ENCODE measurements at places on chromosomes 4 and X.

DNA sequence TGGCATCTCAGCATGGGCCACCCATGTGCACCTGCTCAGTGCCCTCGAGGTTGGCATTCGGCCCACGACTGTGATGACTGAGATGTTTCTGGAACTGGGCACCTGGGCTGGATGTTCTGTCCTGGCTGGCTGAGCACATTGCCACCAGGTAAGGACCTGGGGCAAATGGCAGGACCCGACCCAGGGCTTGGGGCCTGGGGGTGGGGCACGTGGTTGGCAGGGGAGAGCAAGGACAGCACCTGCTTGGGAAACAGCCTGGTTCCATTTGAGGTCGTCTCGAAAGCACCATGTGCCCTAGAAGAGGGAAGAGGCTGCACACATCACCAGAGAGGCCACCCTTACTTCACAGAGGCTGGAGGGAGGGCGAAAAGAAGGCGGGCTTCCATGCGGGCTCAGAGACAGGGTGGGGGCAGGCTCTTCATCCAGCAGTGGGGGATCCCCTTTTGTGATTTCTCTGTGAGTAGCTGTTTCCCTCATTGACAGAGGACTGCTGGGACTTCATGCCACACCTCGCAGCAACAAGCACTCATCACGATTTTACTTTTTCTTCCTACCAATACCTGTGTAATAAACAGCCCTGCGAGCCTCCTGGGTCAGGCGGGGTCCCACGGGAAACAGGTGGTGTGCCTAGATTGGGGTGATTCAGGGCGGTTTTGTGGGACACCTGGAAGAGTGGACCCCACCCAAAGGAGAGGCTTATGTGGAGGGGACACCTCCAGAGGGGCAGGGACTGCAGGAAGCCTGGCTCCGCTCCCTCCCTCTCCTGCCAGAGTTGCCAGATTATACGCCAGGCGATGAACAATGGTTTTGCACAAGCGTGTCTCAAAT lies 12.0 kb downstream of the TMEM187 start:
- DNase-seq = no peak

DNA sequence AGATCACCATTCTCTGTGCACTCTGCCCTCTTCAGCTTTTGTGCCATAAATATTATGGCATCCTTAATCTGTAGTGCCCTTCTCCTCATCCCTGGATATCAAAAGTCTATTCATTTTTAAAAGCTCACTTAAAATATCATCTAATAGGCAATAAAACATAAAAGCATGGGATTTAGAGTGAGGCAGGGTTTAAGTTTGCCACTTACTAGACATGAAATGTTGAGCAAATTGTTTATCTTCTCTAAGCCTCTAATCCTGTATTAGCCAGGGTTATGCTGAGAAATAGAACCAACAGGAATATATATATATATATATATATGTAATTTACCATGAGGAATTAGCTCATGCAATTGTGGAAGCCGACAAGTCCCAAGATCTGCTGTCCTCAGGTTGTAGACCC lies 472.4 kb upstream of the HS3ST1 start:
- DNase-seq = no peak

- no peak for DNase-seq
Measured at GRCh38 chrX:70535198-70535597, 90.6 kb downstream of the DLG3 start.

DNA sequence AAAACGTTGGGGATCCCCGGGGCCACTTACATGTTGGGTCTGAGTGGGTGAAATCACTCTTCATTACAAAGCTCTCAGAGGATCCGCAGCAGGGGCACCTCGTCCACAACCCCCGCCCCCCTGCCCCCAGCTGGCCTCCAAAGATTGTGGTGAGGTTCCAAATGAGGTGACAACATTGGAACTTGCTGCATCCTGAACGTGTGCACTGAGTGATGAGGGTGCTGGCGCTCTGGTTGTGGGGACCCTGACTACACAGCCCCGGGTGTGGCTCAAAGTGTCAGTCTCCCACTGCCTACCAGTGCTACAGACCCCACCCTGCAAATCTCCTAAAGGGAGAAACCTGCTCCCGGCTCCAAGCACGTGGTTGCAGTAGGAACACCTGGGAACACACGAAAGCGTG lies 111.9 kb downstream of the PHKA2 start:
- DNase-seq = no peak

DNA sequence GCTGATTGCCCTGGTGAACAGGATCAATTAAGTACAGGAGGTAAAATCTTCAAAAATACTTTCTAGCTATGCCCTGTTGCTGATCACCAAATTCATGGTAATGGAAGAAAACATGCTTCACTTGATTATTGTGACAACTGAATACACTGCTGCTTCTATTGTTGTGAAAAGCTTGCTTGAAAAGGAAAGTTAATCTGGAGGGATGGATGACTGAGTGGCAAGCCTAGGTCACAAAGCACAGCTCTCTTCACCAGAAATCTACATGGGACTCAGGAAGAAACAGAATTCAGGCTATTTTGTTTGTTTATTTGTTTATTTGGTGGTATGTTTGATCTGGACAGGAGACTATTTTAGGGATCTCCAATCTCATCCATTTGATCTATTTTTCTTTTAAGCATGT lies 182.0 kb downstream of the MGST2 start:
- no peak for DNase-seq

DNA sequence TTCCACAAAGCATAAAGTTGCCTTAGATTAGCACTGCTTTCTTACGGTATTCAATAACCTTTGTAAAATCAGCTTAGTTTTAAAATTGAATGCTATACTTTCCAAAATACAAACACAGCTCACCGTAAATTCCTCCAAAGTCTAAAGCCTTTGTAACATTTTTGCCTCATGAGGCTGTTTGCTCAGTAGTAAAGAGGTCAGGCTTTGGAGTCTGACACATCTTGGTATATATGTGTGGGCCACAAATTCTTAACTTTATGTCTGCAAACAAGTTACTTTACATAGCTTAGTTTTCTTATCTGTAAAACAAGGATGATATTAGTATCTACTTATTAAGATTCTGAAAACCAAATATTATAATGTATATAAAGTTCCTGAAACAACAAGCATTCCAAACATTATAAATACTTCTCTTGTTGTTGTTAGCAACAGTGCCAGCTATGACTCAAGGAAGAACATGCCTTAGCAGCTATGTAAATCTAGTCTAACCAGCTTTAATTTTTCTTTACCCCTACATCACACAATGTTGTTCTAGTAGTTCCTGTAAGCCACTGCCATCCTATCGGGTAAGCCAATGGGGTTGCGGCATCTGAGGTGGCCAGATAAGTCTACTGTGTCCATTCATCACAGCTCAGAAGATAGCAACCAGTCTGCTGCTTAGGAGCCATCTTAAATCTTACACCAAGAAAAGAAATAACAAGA lies 709.0 kb downstream of the KLHL13 start:
- no peak for DNase-seq

DNA sequence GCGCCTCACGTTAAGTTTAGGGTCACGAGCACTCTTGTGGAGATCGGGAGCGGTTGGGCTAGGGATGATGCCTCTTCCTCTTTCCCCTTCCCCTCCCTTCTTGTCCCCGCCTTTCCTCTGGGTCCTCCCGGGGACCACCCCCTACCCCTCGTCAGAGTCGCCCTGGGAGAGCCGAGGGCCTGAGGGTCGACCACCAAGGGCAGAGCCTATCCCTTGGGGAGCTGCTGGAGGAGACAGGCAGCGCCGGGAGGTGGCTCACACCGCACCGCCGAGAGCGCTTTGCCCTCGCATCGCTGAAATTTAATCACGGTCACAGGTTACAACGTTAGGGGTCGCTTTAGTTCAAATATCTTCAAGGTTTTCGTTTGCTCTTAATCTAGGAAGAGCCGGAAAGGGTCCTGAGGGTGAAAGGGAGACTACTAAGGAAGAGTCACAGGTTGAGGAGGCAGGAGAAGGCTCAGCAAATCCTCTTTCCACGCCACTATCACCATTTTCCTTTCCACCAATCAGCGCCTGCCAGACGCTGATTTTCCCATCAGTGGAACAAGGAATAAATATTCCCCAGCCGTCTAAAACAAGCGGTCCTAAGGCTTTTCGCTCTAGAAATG lies 528 bp upstream of the SNCA start:
- peak; percentile 54 for DNase-seq

DNA sequence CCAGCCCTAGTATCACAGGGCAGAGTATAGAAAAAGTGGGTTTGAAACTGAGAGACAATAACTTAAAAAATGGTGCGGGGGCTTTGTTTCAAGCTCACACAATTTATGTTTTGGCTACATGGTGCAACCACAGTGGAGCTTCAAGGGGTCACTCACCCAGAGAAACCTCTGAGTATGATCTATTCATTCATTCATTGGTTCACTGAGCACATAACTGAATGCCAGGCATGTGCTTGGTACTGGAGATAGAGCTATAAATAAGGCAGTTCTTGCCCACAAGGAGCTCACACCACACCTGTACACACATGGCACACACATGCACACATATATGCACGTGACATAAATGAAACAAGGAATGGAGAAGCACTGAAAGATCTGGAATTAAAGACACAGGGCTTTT lies 171.4 kb downstream of the NHS start:
- no peak for DNase-seq

- DNase-seq = no peak
Measured at GRCh38 chr4:11735651-11736050, 307.0 kb upstream of the HS3ST1 start.

DNA sequence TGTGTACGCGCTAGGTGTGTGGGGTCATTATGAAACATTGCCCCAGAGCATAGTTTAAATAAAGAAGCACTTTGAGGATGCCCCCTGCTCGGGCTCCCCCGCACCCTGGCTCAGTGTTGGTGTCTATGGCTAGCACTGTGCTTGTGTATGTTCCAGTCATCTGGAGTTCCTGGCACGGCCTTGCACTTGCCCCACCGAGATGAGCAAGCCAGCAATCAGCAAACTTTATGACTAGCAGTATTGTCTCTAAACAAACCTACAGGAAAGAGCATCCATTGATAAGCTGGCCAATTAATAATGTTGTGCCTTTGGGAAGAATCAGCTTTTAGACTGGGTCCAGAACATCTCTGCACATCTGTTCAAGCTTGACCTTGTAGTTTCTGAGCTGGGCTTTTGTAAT lies 707 bp upstream of the SHROOM4 start:
- DNase-seq = no peak

DNA sequence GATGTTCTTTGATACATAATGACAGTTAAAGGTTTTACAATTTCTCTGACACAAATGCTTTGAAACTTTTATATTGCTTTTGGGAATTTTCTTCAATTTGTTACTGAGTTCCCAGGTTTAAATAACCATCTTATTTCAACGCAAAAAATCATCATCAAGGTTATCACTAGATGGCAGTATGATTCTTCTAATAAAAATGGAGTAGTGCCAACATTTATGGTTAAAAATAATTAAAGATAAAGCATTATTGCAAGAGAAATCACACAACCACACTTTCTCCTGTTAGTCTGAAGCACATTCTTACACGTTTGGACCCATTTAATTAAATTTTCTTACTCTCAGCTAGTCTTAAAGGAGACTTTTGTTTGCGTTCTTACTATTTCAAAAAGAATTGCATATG lies 611.3 kb upstream of the CPXCR1 start:
- DNase-seq = no peak

- no peak for DNase-seq
Measured at GRCh38 chrX:42934020-42934726, 156.2 kb upstream of the PPP1R2C start.

DNA sequence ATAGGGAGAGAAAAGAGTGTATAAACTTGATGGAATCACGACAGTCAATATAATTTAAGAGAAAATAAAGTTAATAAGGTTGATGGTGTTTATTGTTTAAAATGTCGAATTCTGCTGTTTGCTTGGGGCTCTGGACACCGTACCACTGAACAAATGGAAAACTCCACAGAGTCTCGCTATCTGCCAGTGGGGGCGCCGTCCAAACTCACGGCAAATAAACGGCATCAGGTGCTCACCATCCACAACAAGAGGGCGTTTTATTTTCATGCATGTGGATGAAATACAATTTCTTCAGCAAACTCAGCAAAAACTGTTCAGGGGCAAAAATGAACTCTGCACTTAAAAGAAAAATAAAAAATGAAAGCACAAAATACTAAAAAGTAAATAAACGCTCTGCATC lies 46.6 kb upstream of the FAM47C start:
- no peak for DNase-seq
